Ovary (tissue), 10 donors: ENCODE measurements at places on chromosomes 7 and 10. TPM values are rescaled to one million over a fixed set of nuclear protein-coding genes. Genes with fewer than 3 reads are reported as not detected.
A peak's percentile ranks its signal among the peaks of the same experiment; 100 is the strongest.

DNA sequence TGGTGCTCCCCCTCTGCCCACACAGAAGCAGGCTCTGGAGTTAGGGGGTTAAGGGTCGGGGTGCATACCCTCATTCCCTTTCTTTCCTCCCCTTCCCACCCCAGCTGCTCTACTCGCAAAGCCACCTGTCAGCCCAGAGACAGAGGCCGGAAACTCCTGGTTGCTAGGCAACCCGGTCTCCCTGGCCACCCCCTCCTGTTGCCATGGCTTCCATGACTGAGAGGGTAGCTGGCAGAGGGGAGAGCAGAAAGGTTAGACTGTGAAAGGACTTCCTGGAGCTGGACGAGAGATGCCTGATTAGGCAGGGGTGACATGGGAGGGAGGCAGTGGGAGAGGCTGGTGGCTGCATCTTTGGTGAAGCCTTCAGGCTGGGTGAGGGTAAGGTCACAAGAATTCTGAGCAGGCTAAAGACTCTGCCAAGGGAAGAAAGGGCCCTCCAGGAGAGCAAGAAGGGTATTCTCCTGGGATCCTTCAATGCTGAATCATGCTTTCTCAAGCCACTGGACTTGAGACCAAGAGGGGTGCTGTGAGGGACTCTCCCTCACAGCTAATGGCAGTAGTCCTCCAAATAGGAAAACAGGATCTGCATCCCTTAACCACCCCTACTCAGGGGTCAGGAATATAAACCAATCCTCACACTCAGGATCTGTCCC is 5.4 kb downstream of the PSD start:
- DNase-seq, result no peak

- no peak for DNase-seq
These were observed 34.2 kb downstream of the PUS7 start for GRCh38 chr7:105487579-105488571.

GRCh38 chr7:46930366-46930765 is 651.5 kb downstream of the TNS3 start:
- no peak for DNase-seq

GRCh38 chr7:22229148-22229547 is 127.8 kb downstream of the RAPGEF5 start:
- DNase-seq, result no peak

DNA sequence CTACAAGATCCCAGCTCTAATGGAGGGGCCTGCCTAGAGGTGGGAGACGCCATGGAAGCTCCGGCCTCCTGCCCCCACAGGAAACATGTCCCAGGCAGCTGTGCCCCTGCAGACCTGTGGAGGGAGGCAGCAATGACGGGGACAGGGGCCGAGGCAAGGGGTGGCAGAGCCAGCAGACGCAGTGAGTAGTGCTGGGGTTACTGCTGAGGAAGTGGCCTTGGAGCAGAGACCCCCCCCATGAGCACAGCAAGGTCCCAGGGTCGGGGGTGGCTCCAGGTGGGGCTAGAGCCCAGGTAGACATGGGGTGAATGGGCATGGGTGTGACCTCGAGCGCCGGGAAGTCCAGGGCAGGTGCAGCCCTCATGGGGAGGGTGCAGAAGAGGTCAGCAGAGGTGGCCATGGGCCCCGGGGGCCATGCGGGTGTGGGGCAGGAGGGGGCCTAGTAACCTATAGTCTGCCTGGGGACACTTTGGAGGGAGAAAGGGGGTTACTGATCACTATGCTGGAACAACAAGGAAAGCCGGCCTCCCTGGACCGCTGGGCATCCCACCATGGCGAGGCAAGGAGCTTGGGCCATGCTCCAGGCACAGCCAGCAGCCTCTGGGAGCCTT is 45.5 kb downstream of the JAKMIP3 start:
- no peak for DNase-seq

- DNase-seq, result no peak
These were observed 58.7 kb downstream of the ARHGAP21 start for GRCh38 chr10:24664991-24665390.

DNA sequence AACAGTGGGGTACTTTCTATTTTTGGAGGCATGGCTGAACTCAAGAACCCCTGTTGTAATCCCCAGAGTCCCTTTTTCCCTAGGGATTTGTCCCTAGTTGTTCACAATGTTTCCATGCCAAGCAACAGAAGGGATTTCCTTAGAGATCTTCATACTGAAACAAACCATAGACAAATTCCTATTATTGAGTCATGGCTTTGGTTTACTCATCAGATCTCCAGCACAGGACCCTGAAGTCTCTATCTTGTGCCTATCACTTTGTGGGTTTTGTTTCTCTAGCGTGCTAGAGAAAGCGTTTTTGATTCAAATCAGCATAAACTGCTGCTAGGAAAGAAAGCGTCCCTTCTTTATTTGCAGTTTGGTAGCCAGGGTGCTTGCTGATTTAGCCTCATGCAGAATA is 165.0 kb downstream of the BAMBI start:
- DNase-seq, result no peak

DNA sequence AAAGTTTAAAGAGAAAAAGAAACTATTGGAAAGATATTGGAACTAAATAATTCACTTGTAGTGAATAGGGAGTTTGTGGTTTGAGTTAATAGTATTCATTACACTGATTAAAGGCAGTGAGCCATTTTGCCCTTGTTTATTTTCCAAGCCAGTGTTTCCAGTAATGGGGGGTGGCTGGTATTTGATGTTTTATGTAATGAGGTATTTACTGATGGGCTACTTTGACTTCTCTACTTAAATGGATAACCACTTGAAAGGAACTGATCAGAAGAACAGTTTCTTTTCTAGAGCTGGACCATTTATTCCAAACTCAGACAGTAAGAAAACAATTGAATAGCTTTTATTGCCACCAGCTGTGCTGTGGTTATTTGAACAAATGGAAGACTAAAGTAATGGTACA is 227.0 kb upstream of the HDAC9 start:
- DNase-seq, result no peak

GRCh38 chr7:67781841-67782240 is 785.2 kb downstream of the TYW1 start:
- DNase-seq, result no peak

GRCh38 chr10:51800725-51801424 is 101.5 kb upstream of the CSTF2T start:
- DNase-seq, result no peak

DNA sequence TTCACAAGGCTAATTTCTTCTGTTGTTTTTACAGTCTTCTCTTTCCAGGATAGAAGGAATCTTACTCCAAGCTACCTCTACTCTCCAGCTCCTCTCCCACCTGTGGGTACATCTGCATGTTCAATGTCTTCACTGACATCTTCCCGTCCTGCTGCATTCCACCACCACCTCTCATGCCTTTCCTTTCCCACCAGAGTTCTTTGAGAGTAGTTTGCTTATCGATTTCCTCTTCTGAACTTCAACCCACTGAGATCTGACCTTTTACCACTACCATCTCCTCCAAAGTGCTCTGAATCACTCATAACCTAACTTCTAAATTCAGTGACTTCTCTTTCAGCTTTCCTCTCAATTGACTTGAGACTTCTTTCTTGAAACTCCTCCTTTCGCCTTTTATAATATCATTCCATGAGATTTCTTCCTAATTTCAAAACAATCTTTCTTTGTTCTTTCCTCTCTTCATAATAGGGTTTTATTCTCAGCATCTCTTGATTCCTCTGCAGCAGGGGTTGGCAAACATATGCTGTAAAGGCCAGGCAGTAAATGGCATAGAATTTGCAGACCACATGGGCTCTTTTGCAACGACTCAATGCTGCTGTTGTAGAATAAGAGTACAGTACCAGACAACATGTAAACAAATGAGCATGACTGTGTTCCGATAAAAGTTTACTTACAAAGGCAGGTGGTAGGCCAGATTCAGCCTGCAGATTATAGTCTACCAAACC is 22.1 kb downstream of the ACSL5 start:
- DNase-seq, result no peak

DNA sequence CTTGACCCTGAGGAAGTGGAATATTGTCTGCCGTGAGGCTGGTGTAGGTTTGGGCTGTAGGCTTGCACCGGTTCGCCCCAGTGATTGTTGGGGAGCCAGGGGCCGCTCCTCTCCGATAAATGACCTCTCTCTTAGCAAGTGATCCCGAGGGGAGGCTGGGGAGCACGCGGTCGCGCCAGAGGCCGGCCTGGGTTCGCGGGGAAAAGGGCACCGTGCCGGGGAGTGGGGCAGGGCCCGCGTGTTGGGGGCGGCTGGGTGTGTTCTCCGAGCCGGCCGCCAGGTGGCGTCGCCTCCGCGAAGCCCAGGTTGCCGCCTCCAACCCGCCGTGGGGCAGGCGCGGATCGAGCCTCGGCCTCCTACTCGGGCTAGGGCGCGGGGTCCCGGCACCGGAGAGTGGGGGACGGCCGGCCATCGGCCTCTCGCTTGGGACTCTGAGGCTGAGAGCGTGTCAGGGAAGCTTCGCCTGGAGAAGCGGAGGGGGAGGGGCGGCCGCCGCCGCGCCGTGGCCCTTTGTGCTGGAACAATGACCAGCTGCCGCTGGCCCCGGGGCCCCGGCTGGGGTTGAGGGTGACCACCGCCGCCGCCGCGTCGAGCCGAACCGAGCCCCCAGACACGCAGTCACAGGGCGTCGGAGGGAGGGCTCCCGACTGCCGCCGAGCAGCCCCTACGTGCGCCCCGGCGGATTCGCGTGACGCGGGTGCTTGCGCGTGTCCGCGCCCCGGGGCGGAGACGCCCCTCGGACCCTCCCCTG is 442 bp upstream of the LZTS2 start:
- DNase-seq, result peak; percentile 87

GRCh38 chr7:2729031-2729892 is 41.3 kb downstream of the AMZ1 start:
- DNase-seq, result peak; percentile 61

DNA sequence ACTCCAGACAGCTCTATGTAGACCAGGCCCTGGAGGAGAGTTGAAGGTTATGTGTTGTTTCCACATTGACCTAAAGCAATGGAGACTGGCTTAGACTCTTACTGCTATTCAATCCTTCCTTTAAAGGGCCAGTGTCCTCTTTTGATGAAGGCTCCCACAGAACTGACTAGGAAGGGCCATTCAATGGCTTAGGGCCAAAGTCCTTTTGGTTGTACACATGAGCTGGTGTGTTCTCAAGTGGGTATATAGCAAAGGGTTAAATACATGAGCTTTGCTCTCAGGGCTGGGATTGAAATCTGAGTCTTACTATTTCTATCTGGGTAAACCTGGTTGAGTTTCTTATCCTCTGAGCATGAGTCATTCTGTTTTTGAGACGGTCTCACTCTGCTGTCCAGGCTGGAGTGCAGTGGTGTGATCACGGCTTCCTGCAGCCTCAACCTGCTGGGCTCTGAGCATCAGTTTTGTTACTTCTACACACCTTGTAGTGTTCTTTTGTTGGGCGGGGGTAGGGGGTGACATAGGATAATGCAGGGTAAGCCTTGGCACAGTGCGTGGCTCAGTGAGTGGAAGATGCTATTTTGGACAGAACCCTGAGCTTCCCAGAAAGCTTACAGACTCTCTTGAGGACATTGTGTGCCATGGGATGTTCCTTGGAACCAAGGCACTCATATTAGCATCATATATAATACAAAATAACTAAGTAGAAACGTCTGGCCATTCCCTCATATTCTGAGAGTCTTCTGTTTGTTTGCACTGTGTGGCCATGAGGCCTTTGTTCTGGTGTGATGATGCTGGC is 90.1 kb downstream of the ABCC2 start:
- DNase-seq, result no peak

DNA sequence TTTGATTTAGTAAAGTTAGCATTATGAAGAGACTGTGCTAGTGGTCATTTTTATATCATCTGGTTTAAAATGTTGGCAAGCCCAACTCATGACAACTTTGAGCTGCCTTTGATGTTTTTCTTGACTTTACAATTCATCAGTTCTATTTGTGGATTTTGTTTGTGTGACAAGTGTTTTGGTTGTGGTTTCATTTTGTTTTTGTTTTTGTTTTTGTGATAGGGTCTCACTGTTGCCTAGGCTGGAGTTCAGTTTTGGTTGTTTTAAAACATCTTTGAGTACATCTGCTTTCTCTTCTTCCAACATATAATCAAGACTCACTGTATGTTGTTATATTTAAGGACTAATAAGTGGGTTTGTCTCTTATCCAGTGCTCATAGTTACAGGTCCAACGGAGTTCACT is 17.6 kb upstream of the SFR1 start:
- DNase-seq, result no peak

DNA sequence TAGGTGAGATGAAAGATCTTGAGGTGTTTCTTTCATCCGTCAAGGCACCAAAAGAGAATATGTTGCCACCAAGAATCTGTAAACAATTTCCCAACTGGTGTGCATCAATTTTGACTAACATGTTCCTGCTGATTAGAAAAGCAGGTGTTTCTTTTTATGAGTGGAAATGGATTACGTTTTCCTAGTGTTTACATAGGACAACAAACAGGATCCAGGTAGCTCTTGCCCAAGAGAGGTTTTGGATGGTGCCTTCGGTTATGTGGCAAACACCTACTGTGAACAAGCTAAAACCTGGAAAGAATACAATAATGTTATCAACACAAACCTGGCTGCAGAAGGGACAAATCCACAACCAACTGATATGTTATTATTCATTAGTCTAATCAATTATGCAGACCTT is 53.6 kb upstream of the WNT16 start:
- DNase-seq, result no peak

DNA sequence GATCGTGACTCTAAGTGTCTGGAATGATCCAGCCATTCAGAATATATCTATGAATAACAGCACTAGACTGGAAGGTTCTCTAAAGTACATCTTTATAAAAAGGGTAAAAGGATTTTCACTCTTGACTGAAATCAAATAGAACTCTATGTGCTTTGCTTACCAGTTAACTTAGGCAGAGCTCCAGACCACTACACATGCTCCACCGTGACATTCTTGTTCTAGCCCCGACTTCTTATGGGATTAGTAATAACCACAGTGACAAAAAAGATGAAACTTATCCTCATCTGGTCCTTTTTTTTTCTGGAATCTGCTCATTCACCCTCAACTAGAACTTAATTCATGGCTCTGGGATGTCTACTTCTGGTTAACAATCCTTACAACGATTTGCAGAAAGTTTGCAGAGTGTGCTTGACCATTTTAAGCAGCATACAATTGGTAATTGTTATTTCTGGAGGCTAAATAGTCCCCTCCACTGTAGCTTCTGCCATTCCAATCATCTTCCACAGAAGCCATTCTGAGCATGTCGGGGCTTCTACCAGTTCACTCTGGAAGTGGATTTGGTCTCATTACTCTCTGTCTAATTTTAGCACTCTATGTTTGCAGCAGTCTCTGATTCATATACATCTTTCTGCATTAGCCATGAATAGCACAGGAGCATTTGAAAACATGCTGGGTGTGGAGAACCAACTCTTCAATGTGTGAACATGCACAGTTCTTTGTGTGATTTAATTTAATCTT is 163.7 kb upstream of the CDC14C start:
- DNase-seq, result no peak

DNA sequence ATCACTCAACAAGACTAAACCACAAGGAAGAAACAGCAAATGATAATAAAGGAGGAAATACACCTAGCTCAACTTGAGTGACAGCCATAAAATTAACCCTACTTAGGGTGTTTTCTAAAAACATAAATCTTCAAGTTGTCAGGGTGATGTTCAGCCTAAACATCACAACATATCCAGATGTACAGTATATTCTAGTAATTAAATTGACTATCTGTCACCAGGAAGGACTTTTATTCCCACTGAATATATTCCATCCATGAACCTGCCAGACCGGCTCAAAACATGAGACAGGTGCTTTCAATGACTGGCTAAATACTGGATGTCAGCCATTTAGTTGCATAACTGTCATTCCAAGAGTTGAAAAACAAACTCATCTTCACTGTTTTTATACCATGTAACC is 298.1 kb upstream of the NEBL start:
- no peak for DNase-seq

DNAJC2 gene
- total RNA-seq, result 25.4 TPM

TAF5 gene
- total RNA-seq, result 4.0 TPM

OR2A1 gene
- 0.25 TPM for total RNA-seq

ZNF467 gene
- 12.3 TPM for total RNA-seq

PLCE1 gene
- 2.5 TPM for total RNA-seq

IRF5 gene
- total RNA-seq, result 6.5 TPM

SLC16A9 gene
- total RNA-seq, result 30.7 TPM

AEBP1 gene
- 327 TPM for total RNA-seq

SYT15 gene
- total RNA-seq, result 3.8 TPM
